Caudate nucleus (tissue), 63 donors: ENCODE measurements at places on chromosomes 16 and 17.

GRCh38 chr16:88453611-88454522 is 787 bp downstream of the ZFPM1 start:
- no peak for DNase-seq

DNA sequence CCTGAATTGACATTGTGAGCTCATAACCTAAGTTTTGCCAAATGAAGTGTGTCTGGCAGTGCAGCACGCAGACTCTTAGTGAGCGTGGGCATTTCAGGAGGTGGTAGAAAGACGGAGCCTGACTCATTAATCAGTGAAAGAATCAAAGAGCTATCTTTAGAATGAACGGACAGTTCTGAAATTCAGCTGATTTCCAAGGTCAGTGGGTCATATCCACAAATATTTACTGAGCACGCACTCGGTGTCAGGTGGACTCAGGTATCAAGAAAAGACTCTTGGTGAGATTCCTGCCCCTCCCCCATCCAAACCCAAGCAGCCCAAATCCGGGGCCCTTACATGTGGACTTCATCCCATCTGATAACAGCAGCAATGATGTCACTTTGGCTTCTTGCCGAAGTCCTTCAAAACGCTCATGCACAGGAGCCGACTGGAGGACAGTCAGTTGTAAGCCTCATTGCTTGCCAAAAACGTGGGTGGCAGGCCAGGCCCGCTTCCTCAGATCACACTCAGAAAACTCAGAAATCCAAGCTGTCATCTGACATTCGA is 185.8 kb downstream of the HS3ST3A1 start:
- DNase-seq, result no peak

GRCh38 chr16:152141-153128 is at the start of gene HBZ:
Gene HBZ, plus strand, starts transcription at chr16:152644. Its CDS starts 266 bp downstream, at chr16:152910.
- DNase-seq, result no peak

DNA sequence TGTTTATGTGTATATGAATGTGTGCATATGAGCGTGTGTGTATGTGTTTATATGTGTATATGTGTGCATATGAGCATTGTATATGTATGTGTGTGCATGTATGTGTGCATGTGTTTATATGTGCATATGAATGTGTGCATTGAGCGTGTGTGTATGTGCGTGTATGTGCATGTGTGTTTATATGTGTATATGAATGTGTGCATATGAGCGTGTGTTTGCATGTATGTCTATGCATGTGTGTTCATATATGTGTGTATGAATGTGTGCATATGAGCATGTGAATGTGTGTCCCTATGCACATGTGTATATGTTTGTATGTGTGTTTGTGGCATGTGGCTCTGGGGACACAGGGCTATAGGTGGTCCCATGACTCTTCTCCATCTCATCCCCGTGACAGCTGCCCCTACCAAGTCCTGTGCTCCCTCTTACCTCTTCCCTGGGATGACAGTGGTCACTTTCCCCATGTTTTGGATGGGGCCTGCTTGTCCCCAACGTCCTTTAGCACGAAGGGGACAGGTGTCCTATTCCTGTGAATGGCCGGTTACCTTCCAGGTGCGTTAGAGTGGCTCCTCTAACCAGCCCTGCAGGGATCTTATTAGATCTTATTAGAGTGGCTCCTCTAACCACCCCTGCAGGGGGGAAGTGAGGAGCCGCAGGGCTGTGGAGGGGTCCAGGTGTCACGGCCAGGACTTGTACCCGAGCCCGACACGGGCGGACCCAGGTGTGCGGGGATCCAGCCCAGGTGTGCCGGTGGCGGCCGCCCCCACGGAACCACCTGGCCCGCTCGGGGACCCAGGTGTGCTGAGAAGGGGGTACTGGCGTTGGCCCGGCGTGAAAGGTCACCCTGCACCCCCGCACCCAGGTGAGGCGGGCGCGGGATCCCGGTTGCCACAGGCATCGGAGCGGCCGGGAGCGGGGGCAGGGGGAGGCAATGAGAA is 105.6 kb downstream of the SEC14L1 start:
- no peak for DNase-seq

DNA sequence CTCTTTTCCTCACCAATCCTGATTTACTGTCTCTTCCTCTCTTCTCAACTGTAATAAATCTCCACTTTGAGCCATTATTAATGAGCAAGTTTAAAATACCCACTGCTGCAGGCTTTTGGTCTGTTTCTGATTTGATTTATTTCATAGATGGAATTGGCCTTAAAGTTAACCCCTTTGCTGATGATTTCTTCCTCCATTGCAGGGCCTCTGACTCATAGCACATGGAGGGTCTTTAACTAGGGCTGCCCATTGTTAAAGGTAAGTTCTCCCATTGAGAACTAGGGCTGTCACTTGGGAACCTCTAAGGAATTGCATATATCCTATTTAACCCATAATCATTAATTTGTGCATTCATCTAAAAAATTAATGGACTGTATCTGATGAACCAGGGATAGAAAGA is 221.2 kb downstream of the CA10 start:
- no peak for DNase-seq
